ENCODE measurements at places on chromosomes 2 and 18.

- DNase-seq: no peak
Measured at GRCh38 chr2:46073540-46074046, 223.6 kb upstream of the EPAS1 start.

DNA sequence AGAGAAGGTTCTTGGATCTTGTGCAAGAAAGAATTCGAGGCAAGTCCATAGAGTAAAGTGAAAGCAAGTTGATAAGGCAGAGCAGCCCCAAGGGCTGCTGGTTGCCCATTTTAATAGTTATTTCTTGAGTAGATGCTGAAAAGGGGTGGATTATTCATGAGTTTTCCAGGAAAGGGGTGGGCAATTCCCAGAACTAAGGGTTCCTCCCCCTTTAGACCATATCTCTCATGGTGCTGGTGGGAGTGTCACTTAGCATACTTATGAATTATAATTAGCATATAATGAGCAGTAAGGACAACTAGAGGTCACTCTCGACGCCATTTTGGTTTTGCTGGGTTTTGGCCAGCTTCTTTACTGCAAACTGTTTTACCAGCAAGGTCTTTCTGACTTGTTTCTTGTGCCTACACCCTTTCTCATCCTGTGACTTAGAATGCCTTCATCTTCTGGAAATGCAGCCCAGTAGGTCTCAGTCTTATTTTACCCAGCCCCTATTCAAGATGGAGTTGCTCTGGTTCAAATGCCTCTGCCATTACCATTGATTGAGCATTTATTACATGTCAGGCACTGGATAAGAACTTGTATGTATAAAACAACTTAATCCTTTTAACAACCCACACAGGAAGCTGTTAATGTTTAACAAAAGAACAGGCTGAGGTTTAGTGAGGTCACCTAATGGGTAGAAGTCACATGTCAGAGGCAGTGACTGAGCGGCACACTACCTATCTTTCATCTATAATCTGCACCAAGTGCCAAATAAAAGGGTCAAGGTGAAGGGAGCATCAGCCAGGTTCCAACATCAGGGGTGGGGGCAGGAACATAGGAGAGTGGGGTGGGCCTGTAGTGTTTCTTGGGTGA is 250.9 kb downstream of the ICOS start:
- no peak for DNase-seq

DNA sequence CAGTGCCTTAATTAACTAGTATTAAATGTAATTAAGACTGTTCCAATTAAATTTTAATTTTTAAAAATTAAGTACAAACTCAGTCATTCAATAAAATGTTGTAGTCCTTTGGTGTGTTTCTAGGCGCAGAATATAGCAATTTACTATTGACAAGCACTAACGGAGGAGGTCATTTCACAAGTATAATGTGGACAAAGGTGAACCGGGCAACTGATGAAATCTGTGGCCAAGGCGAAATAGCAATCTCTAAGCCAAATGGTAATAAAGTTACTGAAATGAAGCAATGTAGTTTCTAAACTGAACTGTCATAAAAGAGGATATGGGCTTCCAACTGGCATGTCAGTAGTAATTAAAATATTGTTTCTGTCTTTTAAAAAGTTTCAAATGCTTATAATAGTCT is 27.5 kb downstream of the FIGN start:
- DNase-seq: no peak

DNA sequence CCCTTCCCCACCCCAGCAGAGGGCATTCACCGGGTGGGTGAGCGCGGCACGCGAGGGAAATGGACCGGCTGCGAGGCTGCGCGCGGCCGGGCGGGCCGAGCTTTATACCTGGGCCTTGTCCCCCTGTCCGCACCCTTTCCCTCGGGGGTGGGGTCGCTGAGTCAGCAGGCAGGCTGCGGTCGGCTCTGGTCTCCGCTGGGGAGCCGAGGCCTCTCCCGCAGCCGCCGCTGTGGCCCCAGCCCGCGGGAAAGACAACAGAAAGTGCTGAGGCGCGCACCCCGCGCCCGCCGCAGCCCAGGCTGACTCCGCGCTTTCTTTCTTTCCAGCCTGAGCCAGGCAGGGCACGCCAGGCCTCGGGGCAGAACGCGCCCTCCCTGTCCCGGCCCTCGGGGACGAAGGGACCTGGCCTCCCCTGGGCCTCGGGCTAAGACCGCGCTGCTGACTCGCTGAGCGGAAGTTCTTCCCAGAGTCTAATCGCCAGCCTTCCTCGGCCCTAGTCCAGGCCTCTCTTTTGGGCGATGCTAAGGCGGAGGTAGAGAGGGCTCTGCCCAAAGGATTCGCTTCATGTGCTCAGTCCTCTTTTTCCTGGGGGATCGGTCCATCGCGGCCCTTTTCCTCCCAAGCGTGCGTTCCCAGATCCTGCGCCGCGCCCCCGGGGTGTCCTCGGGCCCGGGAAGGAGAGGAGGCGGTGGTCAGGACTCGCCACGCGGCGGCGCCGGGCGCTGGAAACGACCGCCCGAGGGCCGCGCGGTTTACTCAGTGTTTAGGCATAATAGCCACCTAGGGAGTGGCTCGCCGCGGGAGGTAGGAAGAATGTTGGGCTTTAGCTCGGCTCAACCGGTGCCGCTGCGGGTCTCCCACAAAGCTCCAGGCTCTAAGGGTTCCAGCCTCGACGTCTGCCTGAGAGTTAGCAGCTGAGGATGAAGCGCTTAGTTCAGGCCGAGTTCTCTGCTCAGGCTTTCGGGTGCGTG is at the start of gene CRYBA2:
CRYBA2 (minus strand) TSS at position 78 of the 971 bp plus-strand sequence. CDS start 246 bp downstream, outside the sequence.
- DNase-seq: no peak

- DNase-seq: no peak
Measured at GRCh38 chr2:109128616-109129355, at the start of gene SH3RF3. SH3RF3 (plus strand) TSS chr2:109129205.

- DNase-seq: no peak
Measured at GRCh38 chr18:40949114-40949950, 1005.7 kb upstream of the PIK3C3 start.

- DNase-seq: no peak
Measured at GRCh38 chr2:85112906-85113625, 20.1 kb upstream of the TCF7L1 start.

DNA sequence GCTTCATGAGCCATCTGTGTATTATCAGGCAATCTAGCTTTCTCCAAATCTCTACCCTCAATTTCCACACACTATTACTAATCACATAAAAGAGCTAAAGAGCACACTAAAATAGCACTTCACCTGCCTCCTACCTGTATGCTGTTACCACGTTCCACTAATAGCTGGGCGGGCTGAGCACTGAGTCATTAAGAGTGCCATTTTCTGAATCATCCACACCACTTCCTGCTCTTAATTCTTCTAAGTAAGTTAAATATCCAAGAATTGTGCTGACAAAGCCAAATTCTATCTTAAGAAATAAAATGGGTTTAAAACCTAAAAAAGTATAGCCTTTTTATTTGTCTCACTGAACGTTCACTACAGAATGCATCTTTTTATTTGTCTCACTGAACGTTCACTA is 35.7 kb downstream of the NOL10 start:
- DNase-seq: peak; percentile 27

DNA sequence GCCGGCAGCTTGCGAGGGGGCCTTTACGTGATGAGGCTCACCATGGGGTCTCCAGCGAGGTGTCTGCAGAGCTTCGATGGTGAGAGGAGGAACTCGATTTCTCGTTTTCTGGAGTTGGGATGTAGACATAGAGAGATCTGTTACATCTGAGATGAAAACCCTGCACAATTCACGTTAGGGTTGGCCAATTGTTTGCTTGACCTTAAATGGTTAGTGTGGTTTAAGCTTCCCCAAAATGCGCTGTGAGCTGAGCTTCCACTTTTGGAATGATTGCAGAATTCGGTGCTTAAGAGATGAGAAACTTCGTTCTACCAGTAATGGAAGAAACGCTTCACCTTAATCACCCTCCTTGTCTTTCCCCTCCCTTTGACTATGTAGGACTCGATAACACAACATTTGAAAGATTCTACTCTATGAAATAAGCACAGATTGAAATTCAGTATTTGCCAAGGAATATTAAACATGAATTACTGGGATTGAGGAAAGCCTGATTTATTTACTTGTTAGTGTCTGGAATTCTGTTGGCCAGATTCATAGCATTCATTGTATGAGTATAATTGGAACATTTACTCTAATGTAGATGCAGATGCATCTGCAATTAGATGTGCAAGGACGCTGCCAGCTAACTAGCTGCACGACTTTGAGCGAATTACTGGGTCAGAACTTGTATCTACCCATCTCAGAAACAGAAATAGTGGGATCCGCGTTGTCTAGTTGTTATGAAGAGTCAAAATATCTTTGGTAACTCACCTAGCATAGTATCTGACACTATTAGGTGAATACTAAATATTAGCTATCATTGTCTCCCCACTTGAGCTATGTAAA is 1.6 kb upstream of the KLF7 start:
- no peak for DNase-seq

GRCh38 chr2:80198042-80198441 is 106.5 kb downstream of the LRRTM1 start:
- DNase-seq: no peak

GRCh38 chr2:181892799-181893435 is 1.4 kb downstream of the ITPRID2 start:
- DNase-seq: no peak

DNA sequence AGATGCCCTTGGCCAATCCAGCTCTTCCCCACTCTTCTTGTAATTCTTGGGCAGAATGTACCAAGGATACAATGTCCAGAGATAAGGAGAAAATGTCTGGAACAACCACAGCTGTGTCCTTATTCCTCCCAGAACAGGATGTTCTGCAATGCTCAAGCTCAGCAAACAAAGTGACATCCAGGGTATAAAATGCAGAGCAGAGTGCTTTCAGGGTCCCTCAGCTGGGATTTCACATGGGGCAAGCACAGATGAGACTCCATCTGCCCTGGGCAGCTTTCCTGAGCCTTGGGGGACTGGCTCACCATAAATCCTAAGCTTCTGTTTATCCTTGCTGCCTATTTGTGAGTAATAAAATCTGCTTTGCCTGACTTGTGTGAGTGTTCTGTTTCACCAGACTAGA is 127.4 kb downstream of the VAPA start:
- DNase-seq: no peak

- no peak for DNase-seq
Measured at GRCh38 chr2:207311316-207312005, 145.7 kb upstream of the KLF7 start.

- no peak for DNase-seq
Measured at GRCh38 chr2:174787487-174788205, 23.4 kb upstream of the CHRNA1 start.

GRCh38 chr18:50578651-50579050 is 18.8 kb downstream of the MAPK4 start:
- no peak for DNase-seq

GRCh38 chr2:64657411-64657810 is 3.7 kb upstream of the SERTAD2 start:
- DNase-seq: no peak

DNA sequence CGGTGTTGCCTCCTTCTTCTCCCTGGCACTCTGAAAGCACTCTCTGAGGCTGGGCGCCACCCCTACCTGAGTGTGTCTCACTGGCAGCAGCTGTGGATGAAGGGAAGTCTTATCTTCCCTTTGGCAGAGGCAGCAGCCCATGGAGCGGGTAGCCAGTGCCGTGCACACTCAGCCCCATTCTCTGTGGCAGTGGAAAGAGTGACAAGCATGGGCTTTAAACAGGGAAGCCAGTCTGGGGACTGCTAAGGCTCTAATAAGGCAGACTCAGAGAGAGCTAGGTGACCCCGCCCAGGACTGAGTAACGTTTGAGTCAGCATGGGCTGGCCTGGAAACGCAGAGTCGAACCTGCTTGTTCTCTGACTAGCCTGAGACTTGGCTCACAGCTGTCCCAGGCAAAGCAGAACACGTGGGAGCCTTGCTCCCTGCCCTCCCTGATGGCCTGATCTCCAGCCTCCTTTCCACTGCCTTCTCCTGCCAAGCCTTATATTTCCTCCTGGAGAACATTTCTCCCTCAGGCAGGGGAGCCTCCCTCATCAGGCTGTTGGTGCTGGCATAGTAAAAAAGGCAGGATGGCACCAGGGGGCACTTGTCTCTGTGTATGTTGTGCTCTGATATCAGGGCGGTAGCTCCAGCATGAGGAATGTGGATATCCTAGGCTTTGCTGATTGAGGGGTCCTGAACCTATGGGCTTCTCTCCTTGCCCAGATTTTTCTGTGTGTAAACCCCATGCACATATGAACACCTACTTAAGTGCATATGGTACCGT is 93.9 kb upstream of the LGALSL start:
- no peak for DNase-seq

DNA sequence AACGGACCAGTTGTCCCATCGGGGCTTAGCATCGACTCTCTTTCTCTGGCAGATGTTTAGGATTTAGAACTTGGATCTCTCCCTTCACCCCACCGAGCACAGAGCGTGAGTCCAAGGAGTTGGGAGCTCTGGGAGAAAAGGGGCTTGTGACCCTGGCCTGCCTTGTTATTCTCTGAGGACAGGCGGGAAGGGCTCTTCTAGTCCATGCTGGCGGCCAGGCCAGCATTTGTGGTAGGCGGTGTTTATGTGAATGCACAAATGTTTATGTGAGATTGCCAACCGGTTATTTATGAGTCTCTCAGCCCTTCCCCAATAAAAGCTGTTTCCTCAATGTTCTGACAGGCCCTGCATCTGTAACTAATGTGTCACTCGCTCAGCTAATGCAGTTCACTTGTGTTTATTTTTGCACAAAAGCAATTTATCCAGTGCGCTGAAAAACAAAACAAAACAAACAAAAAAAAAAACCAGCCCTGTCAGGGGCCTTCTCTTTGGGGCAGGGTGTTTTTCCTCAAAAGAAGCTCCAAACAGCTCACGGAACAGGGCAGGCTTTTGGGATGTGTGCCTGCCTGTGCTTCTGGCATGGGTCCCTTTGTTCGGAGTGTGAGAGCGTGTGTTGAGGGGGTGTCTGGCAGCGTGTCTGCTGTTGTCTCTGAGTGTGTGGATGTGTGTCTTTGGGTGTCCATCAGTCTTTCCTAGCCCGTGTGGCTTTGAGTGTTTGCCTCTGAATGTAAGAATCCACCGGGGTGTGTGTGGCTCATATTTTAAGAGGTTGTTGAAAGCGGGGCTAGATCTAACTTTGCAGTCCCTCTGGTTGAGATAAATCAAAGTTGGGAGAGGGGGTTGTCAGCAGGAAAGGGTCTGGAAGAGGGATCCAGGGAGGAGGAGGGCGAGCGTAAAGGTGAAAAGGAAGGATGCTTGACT is 52.8 kb upstream of the HAAO start:
- no peak for DNase-seq

DNA sequence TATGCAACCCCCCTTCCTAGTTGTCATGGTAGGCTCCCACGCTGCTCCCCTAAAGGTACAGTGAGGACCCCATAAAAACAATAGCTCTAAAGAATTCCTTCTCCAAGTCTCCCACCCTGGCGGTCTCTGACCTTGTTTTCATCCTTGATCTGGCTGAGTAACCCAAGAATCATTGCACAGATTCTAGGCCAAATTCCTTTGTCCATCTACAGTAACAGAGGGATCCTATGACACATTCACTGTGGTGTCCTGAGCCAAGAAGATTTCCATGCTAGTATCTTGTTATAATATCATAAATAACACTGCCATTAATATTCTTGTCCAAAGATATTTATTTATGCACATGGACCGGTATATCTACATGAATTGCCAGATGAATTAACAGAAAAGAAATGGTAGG is 240.2 kb downstream of the CYP26B1 start:
- DNase-seq: no peak

DNA sequence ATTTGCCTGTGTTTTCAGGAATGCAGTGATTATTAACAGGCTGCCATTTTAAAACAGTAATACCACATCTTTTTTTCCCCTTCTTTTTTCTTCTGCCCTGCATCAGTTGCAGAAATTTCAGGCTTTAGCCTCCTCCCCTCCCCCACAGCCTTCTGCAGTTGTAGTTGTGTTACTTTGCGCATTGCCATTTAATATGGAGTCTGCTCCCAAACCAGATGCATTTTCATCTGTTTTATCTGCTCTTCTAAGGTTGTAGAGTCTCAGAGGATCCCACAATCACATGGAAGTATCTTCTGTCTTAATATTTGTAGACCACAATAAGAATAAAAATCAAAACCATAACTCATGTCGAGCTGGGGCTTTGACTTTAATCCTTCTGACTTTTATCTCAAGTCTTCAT is 3.8 kb downstream of the ASXL3 start:
- DNase-seq: no peak

Data from caudate nucleus (tissue), 63 donors.